CD4-positive, alpha-beta T cell treated with Interferon gamma for 1 hour (primary cell): ENCODE measurements at places on chromosomes 11 and 22.
A peak's percentile ranks its signal among the peaks of the same experiment; 100 is the strongest.

- no peak for DNase-seq
Measured at GRCh38 chr11:57430952-57431351, 4.0 kb upstream of the SLC43A3 start.

DNA sequence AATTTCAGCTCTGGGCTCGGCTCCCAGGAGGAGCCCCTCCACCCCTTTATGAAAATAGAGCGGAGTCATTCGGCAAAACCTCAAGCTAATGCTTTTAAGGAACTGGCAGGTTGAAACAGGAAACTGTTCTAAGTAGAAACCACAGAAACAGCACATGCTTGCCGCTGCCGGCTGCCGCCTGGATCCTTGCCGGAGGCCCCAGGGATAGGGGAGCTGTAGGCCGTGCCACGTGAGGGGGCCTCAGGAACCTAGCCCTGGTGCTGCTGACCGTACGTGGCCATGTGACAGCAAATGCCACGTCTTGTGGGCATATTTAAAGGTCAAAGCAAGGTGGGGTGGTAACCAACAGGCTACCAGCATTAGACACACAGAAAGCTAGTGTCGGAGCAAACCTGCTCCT is 77.9 kb upstream of the TIMP3 start:
- DNase-seq: peak; percentile 57

- DNase-seq: no peak
Measured at GRCh38 chr11:123406441-123407129, 23.5 kb upstream of the GRAMD1B start.

DNA sequence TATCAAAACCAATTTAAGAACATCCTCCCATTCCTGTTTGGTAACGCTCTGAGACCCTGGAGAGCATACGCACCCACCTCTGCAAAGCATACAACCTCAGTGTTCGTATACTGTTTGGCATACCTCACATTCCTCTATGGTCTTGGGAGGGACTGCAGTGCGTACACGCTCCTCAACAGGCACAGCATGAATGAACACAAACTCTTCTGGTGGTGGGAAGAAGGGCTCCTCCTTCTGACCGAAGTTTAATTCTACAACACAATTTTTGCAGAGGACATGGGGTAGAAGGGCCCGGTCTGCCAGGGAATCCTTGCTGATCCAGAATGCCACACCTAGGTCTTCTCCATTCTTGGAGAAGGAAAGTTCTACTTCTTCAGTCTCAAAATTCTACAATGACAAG is 5.3 kb downstream of the HNRNPUL2 start:
- no peak for DNase-seq

GRCh38 chr22:20646415-20646814 is 127.5 kb upstream of the SERPIND1 start:
- no peak for DNase-seq

DNA sequence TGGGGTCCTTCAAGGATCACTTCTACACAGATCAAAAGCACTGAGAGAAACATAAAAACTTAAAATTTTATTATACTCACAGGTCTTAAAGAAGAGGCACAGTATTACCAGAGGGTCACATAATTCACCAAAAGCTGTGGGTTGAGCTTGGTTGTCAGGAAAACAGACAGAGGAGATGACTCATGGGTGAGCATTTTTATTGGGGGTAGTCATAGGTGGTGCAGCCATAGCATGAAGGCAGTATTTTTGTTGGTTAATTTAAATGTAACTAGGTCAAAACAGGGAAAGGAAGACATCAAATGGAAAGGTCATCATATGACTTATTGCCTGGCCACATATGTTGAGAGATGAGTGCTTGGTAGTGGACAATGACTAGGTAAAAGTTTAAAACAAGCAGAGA is 24.2 kb downstream of the OR5B17 start:
- no peak for DNase-seq

DNA sequence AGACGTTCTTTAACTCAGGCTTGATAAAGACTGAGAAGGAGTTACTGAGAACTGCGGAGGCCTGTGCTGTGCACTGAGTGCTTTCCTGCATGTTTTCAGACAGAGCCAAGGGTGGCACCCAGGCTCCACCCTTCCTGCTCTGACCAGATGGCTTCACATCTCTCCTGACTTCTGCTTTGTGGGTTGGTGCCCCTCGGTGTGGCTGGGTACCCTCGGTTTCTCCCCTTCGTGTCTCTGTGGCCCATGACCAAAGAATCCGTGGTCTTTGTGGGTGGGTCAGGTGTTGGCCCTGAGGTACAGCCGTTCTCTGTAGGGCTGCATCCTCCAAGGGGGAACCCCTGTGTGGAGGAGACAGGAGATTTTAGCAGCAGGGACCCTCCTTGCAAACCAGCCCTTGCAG is 34.3 kb downstream of the GRIK4 start:
- DNase-seq: peak; percentile 5

GRCh38 chr11:88552379-88553062 is 215.0 kb upstream of the CTSC start:
- DNase-seq: peak; percentile 30

DNA sequence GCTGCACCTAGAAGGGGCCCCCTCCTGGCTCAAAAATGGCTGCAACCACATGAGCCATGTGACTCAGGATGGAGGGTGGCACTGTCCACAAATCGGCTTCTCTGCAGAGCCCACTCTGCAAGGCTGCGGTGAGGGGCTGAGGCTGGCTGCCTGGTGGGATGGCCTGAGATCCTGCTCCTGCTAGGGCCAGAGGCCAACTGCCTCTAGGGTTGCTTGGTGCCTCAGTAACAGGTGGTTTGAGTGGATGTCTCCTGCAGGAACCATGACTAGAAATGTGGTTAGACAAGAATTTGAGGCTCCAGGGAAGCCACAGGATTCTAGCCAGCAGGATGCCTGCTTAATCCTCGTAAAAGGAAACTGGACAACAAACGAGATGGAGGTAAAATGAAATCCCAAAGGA is 17.1 kb downstream of the PATZ1 start:
- DNase-seq: no peak

- DNase-seq: no peak
Measured at GRCh38 chr22:23722724-23723123, 28.2 kb downstream of the ZNF70 start.

DNA sequence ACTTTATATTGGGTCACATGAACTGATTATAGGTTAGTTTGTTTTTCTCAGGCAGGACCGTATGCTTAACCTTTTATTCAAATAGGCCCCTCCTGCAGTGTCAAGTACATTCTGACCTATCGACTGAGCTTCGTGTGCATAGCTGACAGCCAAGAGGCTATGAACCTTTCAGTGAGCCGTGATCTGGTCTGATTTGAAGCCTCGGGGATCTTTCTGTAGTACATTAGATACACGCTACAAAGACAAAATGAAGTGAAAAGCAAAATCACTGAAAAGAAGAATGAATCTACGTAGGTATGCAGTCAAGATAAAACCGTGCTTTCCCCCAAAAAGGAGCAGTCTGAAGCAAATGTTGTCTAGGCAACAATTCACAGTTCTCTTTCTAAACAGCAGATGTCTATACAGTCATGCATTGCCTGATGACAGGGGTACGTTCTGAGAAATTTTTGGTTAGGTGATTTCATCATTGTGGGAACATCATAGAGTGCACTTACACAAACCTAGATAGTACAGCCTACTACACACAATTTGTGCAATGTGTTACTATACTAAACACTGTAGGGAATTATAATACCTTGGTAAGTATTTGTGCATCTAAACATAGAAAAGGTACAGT is 18.1 kb downstream of the JHY start:
- DNase-seq: no peak

DNA sequence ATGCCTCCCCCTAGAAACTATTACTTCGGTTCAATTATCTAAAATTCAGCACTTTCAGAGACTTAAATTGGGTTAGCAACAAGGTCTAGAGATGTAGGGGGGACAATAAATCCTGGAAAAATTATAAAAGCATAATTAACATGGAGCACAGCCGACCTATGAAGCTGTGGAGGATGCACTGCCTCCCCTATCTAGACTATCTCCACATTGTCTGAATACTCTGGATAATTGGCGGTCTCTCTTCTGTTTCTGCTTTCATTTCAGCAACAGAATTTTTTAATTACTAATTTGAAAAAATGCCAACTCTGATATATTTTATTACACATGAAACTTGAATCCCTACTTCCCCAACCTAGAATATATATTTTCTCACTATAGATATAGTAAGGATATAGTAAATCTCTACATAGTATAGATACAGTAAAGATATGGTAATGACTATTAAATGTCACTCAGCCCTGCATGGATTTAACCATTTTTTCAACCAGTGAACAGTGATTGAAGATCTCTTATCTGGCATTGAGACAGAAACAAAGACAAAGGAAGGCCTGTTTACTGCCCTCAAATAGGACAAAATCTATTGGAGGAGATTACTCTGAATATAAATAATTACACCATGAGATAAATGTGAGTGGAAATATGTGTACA is 157.6 kb downstream of the BLID start:
- no peak for DNase-seq

DNA sequence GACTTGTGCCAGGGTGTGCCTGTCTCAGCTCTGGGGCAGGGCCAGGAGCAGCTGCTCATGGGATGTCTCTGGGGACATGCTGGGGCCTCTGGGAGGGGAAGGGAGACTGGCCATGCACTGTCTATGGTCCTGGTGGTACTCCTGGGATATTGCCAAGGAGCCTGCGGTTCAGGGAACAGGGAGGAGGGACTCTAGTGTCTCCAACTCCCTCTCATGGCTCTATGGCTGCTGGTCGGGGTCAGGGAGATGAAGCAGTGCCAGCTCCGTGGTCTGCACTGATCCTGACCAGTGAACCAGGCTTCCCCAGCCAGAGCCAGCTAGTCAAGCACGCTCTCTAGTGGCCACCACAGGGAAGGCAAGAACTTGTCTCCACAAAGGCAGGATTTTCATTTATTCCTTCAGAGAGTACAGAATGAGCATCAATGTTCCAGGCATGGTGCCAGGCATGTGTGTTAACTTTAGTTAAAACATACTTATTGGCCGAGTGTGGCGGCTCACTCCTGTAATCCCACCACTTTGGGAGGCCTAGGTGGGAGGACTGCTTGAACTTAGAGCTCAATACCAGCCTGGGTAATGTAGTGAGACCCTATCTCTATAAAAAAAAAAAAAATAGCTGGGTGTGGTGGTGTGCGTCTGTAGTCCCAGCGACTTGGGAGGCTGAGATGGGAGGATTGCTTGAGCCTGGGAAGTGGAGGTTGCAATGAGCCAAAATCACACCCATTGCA is 2.5 kb upstream of the BEST1 start:
- DNase-seq: peak; percentile 73

- DNase-seq: no peak
Measured at GRCh38 chr22:19757985-19758895, 2.3 kb upstream of the TBX1 start.

DNA sequence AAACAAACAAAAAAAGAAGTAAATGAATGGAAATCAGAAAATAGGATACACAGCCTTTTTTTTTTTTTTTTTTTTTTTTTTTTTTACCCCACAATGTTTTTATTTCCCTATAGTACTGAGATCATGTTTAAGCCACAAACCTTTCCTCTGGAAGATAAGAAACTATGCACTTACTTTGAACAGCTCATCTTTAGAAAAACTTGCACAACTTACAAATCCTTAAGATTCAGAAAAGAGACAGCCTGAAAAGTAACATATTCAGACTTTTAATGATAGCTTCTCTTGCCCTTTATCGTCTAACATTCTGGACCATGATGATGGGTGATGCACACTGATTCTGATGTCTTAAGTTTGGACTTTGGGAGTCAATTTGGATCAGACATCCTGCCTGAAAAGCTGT is 80.3 kb downstream of the TNRC6B start:
- DNase-seq: no peak

- DNase-seq: no peak
Measured at GRCh38 chr11:132346558-132347148, 976.2 kb downstream of the NTM start.

DNA sequence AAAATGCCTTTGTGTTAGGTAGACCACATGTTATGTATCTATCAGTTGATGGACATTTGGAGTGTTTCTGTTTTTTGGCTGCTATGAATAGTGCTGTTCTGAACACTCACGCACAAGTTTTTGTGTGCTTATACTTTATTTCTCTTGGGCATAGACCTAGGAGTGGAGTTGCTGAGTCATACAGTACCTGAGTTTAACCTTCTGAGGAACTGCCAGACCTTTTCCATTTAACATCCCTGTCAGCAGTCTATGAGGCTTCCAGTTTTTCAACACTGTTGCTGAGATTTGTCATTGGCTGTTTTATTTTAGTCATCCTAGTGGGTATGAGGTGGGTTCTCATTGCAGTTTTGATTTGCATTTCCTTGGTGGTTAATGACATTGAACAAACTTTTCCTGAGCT is 4.4 kb downstream of the CTTN start:
- DNase-seq: no peak

DNA sequence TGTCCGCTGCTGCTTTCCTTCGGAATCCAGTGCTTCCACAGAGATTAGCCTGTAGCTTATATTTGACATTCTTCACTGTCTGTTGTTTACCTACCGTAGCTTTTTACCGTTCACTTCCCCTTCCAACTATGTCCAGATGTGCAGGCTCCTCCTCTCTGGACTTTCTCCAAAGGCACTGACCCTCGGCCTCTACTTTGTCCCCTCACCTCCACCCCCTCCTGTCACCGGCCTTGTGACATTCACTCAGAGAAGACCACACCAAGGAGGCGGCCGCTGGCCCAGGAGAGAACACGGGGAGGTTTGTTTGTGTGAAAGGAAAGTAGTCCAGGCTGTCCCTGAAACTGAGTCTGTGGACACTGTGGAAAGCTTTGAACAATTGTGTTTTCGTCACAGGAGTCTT is 15.4 kb upstream of the ST14 start:
- no peak for DNase-seq

GRCh38 chr11:95996621-95997235 is 72.8 kb upstream of the MTMR2 start:
- no peak for DNase-seq

GRCh38 chr11:32092581-32093170 is 1.8 kb downstream of the RCN1 start:
- no peak for DNase-seq

DNA sequence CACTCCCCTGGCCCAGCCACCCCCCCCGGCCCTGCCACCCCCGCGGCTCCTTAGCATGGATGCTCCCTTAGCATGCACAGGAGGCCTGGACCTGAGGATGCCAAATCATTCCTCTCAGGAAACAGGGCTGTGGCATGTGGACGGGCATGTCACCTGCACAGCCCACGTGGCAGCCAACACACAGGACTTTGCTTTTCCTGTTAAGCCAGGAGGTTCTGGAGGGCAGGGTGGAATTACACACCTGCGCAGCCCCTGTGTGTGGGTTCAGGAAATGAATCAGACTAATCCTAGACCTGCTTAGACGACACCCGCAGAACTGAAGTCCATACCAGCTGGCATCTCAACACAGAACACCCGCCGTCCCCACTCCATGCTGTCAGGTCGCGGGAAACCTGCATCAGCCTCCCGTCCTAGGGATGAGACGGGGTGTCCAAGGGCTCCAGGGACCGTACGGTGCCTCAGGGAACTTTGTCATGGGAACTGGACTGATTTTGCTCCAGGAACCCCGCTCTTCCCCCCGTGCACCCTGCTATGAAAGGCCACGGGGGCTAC is 10.2 kb downstream of the CERK start:
- DNase-seq: no peak

DNA sequence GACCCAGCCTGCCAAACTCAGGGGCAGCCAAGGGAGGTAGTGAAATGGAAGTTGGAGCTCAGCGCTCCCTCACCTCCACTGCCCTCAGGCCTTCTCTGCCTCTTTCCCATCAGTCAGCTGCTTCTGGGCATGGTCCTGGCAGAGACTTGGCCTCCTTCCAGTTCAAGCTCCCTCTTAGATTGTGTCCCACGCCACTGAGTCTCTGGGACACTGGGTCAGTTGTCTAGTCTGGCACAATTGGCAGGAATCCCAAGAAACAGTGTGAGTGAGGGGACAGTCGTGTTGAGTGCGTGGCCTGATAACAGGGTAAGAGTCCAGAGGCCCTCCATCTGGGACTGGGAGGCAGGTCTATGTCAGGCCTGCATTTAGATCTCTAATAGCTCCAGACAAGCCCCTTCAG is 7.1 kb upstream of the SLC35E4 start:
- no peak for DNase-seq
